Activated CD8-positive, alpha-beta memory T cell treated with anti-CD3 and anti-CD28 coated beads, Interleukin-2, amount 10 ng/mL, durations not matched to agents 7 days and 5 days (primary cell): ENCODE measurements at places on chromosomes 5 and 9. TPM values are rescaled to one million over a fixed set of nuclear protein-coding genes. Genes with fewer than 3 reads are reported as not detected.

DNA sequence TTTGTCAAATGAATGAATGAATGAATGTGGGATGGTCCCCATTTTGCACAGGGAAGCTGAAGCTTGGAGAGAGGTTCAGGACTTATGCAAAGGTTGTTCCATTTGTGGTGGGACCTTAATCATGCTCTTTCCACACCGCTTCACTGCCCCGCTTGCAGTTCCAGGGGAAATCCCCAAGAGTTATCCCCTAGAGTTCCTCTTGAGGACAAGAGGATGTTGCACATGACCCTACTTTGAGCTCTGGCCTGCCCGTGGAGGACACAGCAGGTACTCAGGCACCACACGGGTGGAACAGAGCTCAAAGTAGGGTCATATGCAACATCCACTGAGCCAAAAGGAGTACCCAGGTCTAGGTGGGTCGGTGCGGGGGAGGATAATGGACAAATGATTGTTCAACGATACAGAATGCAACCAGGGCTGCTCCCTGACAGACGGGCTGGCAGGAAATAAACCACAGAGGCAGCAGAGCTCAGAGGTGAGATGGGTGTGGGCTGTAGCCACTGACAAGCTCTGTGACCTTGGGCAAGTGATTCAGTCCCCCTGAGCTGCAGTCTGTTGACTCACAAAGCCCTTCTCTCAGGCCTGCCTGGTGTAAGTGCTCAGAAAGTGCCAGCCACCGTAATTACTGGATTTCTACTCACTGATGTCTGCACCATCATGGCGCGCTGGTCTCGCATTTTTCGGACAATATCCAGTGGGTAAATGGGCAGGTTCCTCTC is 60.3 kb upstream of the EPB41L4B start:
- H3K27me3 ChIP-seq: peaks cover 14% of the 10 kb centered on the region
- DNase-seq: no peak
- H3K36me3 ChIP-seq: no peaks in the 10 kb centered on the region
- no peak overlapping the region for H3K4me3 ChIP-seq

Gene ZDHHC11B
- 0.21 TPM for total RNA-seq

- H3K4me3 ChIP-seq: no peak overlapping the region
- H3K36me3 ChIP-seq: peaks cover 14% of the 10 kb centered on the region
- H3K4me1 ChIP-seq: peaks cover 47% of the 10 kb centered on the region
- no peaks in the 10 kb centered on the region for H3K27me3 ChIP-seq
These were observed 224.2 kb downstream of the SNX18 start for GRCh38 chr5:54741711-54742110.

DNA sequence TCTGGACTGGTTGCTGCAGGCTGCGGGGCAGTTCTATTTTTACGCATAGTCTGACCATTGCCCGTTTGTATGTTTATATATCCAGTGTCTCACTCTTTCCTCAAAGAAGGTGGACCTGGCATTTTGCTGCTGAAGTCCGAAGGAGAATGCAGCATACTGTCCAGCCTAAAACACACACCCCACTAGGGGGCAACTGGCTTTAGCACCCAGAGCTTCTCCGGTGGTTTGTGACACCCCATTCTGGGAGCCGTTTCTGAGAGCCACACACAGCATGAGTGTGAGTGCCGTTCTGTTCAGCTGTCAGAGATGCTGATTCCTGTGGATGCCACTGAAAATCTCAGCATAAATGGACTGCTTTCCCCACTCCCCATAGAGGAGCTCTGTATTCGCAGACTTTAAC is 290.5 kb upstream of the TAS2R1 start:
- H3K4me3 ChIP-seq: no peak overlapping the region
- no peaks in the 10 kb centered on the region for H3K4me1 ChIP-seq
- H3K27ac ChIP-seq: no peak overlapping the region
- no peak for DNase-seq
- H3K36me3 ChIP-seq: no peaks in the 10 kb centered on the region

Gene CCNJL
- 0.23 TPM for total RNA-seq

Gene HAVCR2
- total RNA-seq: 108 TPM

GRCh38 chr9:115305543-115305942 is 187.6 kb upstream of the TNC start:
- H3K27me3 ChIP-seq: peaks cover 5% of the 10 kb centered on the region
- no peak overlapping the region for H3K27ac ChIP-seq
- no peak for DNase-seq
- no peaks in the 10 kb centered on the region for H3K36me3 ChIP-seq

DNA sequence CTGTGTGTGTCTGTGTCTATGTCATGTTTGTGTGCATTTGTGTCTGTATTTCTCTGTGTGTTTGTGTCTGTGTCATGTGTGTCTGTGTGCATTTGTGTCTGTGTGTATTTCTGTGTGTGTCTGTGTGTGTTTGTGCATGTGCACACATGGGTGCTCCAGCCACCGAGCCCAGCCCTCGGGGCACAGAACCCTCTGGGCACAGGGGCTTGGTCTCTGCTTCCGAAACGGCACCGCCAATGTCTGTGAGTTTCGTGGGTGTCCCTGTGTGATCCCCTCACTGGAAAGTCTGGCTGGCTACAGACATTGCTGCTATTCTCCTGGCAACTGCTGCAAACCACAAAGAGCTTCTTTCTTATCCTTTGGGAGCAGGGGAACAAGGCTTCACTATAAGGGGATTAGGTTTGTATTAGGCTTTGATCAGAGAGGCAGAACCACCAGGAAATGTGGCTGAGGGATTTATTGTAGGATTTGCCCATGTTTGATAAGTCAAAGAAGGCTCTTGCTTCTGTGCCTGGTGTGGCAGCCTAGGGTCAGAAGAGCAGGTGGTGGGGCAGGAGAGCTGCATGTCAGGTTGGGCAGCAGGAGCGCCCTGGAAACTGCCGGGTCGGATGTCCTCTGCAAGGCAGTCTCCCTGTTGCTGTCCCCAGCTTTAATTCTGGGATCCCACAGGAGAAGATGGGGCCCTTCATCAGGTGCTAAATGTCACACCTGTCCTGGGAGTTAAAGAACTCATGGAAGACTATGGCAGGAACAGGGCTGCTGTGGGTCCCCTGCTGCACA is 39.6 kb upstream of the FCN1 start:
- H3K36me3 ChIP-seq: no peaks in the 10 kb centered on the region
- no peak for DNase-seq
- no peak overlapping the region for H3K27ac ChIP-seq
- H3K4me3 ChIP-seq: no peak overlapping the region
